Activated CD4-positive, CD25-positive, alpha-beta regulatory T cell (primary cell): ENCODE measurements at places on chromosomes 1 and 21.
A peak's percentile ranks its signal among the peaks of the same experiment; 100 is the strongest.

GRCh38 chr1:183287191-183287675, 101.2 kb downstream of the LAMC2 start:
- no peak for DNase-seq

DNA sequence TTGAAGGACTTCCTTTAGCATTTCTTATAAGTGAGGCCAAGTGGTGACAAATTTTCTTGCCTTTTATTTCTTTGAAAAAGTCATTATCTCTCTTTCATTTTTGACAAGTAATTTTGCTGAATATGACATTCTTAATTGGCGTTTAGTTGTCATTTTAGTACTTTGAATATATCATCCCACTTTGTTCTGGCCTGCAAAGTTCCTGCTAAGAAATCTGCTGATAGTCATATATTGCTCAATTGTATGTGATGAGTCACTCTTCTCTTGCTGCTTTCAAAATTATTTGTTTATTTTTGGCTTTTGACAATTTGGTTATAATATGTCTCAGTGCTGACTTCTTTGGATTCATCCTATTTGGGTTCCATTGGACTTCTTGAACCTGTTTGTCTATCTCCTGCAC, 312.6 kb downstream of the DUSP10 start:
- no peak for DNase-seq

- no peak for DNase-seq
Measured at GRCh38 chr1:78980511-78980910, 26.0 kb downstream of the ADGRL4 start.

DNA sequence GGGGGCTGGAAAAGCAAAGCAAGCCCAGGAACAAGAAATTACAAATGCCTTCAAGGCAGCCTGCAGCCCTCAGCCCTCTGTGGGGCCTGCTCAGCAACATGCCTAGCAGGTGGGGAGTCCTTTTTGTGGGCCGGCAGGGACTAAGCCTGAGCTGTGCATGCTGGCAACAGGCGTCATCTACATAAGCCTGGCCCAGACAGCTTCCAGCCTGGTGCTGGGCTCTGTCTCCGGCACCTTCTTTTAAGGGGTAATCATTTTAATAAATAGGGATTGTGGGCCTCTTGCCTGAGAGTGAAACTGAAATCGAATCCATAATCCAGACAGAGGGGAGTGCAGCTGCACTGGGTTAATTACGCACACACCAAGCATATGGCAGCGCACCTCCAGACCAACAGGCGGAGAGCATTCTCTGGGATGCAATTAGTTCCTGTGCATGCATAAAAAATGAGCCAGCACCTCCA, 96.6 kb downstream of the DDX20 start:
- DNase-seq = no peak

GRCh38 chr1:150596976-150597375, 17.6 kb upstream of the MCL1 start:
- no peak for DNase-seq

- DNase-seq = no peak
Measured at GRCh38 chr1:89005286-89006151, 13.1 kb upstream of the KYAT3 start.

GRCh38 chr1:40876436-40876761, 14.2 kb upstream of the CITED4 start:
- DNase-seq = no peak

DNA sequence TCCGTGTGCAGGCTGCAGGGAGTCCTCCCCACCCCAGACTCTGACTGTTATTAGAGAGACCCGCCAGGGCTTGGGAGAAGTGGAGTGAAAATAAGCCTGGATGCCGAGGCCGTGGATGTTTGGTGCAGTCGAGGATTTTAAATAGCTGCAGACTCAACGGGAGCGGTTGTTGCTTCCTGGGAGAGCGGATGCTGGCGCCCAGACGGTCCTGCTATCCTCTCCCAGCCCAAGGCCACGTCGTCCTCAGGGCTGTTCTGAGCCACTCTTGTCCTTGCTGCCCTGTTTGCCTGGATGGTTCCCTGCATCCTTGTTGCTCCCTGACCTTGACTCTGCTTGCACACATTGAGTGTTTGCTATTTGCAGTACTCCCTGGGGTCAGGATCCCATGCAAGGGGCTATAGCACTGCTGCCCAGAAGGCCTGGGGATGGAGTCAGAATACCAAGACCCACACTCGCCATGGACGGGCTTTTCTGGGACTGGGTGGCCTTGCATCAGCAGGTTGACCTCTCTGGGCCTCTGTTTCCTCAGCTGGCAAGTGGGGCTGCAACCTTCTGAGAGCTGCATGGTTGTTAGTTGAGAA, 205.3 kb upstream of the C1orf174 start:
- no peak for DNase-seq

GRCh38 chr1:228860911-228861831, 125.9 kb downstream of the RHOU start:
- no peak for DNase-seq

DNA sequence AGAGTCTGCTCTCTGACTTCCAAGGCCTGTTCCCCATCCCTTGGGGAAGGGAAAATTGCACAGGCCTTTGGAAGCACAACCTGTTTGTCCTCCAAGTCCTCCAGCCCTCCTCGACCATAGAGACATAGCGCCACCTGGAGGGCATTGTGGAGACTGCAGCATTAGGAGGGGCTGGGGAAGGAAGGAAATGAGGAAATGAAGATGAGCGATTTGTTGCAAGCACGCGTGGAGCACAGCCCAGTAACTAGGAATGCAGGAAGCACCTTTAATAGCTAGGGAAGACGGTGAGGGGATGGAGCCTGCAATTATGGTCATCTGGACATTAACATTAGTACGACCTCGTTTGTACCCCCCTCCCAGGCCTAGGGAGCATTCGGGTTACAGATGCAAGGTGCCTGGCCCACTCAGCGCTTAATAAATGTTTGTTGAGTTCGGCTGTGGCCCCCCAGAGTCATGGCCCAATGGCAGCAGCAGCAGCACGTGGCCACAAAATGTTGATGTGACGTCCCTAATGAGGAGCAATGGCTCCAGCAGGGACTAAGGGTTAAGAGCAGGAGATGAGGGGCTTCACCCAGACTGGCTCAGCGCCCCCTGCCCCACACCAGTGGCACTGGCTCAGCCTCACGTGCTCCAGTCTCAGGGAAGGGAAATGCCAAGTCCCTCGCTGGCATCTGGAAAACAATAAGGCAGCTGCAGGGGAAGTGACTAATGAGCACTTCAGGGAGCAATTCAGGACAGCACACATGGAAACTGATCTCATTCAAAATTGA, 8.0 kb upstream of the CAMK2N1 start:
- DNase-seq = peak; percentile 48

DNA sequence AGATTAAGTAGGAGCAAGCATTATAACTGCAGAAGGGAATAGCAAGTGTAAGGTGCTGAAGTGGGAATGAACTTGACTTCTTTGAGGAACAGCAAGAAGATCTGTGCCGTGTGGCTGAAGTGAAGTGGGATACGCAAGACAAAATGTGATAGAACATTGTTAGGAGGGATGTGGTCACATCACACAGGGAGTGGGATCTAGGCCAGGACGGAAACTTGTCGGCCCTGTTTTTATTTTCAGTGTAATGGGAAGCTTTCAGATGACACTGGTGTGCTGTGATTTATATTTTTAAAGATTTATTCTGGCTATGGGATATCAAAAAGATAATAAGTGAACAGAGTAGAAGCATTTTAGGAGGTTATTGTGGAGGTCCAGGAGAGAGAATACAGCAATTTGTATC, 116.4 kb downstream of the PLA2G4A start:
- DNase-seq = no peak

GRCh38 chr1:200316148-200316803, 93.6 kb downstream of the ZNF281 start:
- no peak for DNase-seq

DNA sequence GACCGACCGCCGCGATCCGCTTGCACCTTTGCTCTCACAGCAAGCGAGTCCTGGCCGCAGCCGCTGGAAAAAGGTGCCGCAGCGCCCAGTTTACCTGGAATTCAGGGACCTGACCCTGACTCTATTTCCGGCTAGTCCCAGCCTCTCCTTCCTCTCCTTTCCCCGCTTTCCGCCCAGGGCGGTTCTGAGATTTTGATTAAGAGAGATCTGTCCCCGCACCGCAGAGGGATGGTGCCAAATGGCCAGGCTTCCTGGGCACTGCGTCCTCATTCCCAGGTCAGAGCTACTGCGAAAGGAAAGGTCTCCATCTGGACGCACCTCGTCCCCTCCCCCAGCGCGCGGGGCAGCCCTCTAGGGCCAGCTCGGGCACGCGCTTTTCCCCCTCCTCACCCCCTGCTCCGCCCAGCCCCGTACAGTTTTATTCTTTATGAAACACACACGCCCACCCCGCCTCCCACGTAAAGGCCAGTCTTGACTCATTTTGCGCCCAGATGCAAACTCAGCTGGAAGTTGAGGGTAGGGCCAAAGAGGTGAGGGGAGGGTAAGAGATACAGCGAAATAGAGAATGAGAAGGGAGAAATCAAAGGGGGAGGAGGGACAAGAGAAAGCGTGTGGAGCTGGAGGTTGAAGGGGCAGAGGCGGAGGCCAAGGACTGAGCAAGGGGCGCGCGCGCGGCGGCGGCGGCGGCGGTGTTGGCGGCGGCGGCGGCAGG, 411.8 kb upstream of the ESRRG start:
- DNase-seq = no peak

DNA sequence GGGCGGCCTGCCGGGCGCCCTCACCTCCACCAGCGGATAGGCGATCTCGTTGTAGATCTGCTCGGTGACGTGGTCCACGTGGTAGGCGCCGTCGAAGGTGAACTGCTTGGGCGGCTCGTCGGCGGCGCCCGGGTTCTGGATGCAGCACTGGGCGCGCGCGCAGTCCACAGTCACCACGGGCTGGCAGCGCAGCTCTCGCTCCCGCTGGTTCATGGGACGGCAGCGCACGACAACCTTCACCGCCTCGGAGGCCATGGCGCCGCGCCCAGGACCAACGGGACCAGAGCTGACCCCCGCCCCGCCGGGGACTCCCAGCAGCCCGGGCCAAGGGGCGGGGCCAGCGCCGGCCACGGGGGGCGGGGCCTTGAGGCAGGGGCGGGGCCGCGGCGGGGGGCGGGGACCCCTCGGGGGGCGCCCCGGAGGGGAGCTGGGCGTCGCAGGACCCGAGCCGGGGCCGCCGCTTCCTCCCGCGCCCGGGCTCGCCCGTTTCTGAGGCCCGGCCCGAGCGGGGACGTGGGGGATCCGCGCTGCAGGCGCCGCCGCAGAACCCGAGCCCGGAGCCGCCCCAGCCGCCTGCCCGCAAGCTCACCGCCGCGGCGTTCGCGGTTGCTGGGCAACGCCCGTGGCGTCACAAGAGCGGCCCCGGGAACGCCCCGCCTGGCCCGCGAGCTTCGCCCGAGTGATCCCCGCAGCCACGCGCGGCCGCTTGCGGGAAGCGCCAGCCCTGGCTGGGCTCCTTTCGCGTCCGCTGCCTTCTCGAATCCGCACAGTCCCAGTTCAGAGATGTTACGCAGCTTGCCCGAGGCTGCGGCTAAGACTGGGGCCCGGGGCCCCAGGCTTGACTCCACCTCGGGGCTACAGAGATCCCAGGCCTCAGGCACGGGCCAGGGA, at the start of gene KIF17:
TSS of gene KIF17 (minus strand) at position 556 of the 891 bp plus-strand sequence. CDS start at position 255, 301 bp downstream.
- DNase-seq = peak; percentile 34

- no peak for DNase-seq
Measured at GRCh38 chr1:12778907-12779306, 5.4 kb downstream of the PRAMEF12 start.

DNA sequence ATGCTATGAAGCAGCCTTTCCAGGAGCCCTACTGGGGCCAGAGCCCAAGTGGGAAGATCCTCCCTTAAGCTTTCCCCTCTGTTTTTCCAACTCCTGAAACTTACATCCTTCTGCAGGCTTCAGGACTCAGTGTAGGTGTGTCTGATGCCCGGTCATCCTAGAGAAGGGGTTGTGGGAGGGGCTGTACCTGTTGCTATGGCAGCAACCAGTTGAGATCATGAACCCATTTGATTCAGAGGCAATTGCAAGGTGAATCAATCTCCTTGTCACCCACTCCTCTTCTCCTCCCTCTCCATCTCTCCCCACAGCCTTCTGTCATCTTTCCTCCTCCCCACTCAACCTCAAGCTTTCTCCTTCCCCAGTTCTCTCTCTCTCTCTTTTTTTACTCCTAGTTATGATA, 151.8 kb downstream of the CACNA1E start:
- DNase-seq = no peak

DNA sequence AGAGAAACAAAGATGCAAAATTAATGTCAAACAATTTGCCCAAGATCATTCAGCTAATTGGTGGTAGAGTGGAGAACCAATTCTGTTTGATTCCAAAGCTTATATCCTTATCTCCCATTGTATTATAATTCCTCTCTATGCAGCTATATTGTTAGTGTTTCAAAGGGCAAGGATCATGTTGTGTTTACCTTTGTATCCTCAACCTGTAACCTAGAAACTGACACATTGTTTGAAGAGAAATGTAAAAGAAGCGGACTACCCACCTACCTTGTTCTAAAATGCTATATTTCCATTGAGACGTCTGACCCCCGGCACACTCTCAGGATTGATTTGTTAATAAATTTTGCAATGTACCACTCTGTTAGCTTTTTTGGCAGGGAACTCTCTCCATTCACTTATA, 9.3 kb downstream of the RAVER2 start:
- DNase-seq = no peak

DNA sequence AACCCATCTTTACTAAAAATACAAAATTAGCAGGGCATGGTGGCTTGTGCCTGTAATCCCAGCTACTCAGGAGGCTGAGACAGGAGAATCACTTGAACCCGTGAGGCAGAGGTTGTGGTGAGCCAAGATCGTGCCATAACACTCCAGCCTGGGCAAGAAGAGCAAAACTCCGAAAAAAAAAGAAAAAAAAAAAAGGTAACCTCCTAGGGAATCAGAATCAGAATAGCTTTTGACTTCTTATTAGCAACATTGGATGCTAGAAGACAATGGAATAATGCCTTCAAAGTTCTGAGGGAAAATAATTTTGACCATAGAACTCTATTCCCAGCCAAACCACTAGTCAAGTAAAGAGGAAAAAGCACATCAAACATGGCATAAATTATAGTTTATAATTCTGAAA, 60.9 kb downstream of the LMO4 start:
- no peak for DNase-seq

DNA sequence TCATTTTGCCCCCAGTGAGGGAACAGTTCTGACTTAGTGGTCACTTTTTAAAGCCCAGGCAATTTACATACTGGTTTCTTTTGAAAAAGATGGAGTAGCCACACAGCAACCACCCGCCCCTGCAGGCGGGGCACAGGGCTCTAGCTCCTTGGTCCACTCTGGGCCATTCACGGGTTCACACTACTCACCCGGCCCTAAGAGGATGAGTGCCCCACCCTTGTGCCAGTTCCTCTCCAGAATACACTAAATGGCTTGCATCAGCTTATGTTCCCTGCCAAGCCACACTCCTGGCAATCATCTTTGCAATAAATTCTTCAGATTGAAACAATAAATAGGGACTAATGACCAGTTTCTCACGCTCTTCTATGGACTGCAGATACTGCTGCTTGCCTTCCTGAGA, 15.7 kb upstream of the ATP13A2 start:
- no peak for DNase-seq
